Stimulated activated CD4-positive, alpha-beta T cell treated with anti-CD3 and anti-CD28 coated beads, Interleukin-15, amount 100 ng/mL, for 48 hours (primary cell): ENCODE measurements at places on chromosomes 11 and 22.

- no peak for DNase-seq
These were observed 69.1 kb upstream of the SUSD2 start for GRCh38 chr22:24112188-24112587.

- no peak for DNase-seq
These were observed 211.7 kb downstream of the FAM76B start for GRCh38 chr11:95577716-95578460.

- no peak for DNase-seq
These were observed 191 bp upstream of the DEAF1 start for GRCh38 chr11:695288-695537.

DNA sequence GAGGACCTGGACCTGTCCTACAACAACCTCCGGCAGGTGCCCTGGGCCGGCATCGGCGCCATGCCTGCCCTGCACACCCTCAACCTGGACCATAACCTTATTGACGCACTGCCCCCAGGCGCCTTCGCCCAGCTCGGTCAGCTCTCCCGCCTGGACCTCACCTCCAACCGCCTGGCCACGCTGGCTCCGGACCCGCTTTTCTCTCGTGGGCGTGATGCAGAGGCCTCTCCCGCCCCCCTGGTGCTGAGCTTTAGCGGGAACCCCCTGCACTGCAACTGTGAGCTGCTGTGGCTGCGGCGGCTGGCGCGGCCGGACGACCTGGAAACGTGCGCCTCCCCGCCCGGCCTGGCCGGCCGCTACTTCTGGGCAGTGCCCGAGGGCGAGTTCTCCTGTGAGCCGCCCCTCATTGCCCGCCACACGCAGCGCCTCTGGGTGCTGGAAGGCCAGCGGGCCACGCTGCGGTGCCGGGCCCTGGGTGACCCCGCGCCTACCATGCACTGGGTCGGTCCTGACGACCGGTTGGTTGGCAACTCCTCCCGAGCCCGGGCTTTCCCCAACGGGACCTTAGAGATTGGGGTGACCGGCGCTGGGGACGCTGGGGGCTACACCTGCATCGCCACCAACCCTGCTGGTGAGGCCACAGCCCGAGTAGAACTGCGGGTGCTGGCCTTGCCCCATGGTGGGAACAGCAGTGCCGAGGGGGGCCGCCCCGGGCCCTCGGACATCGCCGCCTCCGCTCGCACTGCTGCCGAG, 1.5 kb downstream of the LRFN4 start:
- DNase-seq, result no peak

GRCh38 chr11:37280200-37280599, 682.2 kb upstream of the RAG2 start:
- DNase-seq, result no peak

DNA sequence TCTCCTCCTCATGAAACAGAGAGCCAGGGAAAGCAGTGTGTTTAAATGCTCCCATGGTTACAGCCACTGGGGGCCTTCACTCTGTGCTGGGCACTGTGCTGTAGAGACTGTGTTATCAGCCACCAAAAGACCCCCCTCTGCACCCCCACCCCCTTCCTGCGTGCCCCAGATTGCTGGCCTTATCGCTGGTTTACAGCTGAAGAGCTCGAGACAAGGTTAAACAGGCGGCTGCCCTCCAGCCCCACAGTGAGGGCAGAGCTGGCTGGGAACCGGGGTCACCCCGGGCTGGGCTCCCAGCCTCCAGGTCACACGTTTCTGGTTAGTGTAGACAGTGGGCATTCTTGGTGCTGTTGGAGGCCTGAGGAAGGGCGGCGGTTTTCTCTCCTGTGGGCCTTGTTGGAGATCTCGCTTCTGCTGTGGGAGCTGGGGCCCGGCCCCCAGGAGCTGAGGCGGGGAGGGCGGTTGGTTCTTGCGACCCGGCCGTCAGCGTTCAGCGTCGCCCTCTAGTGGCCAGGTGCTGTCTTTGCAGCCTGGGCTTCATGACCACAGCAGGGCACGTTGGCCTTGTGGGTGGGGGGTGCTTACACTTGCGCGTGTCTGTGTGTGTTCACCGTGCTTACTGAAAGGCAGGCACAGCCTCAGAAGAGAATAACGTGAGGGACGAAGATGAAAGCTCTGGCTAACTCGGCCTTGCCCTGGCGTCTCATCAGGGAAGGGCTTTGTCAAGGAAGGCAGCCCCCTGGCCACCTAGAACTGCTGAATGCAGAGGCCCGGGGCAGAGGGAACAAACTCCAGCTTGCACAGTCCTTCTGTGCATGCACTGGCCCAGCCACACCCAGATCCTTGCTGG, 40.8 kb downstream of the TBC1D22A start:
- peak; percentile 58 for DNase-seq

DNA sequence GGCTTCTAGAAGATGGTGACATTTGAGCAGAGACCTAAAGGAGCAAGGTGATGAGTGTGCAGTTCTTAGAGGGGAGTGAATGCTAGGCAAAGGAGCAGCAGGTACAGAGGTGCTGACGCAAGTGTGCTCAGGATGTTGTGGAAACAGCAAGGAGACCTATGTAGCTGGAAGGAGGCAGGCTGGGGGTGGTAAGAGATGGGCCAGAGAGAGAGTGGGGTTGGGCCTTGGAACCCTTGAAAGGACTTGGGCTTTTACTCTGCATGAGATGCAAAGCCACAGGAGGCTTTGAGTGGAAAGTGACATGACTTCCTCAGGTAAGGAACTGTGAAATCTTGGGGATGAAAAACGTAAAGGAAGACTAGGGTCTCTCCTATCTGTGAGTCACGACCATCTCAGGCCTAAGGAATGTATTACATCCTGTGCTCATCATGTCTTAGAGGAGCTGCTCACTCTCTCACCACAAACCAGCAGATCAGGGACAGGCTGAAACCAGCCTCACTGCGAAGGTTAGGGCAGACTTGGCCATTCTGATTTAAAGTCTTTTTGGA, 65.4 kb downstream of the MICAL2 start:
- DNase-seq, result no peak

- no peak for DNase-seq
These were observed 20.4 kb downstream of the OR56B4 start for GRCh38 chr11:6127881-6128280.

GRCh38 chr11:72577271-72577721, 96.9 kb downstream of the PDE2A start:
- no peak for DNase-seq

- DNase-seq, result no peak
These were observed 591.1 kb downstream of the BRD1 start for GRCh38 chr22:49236541-49237075.

DNA sequence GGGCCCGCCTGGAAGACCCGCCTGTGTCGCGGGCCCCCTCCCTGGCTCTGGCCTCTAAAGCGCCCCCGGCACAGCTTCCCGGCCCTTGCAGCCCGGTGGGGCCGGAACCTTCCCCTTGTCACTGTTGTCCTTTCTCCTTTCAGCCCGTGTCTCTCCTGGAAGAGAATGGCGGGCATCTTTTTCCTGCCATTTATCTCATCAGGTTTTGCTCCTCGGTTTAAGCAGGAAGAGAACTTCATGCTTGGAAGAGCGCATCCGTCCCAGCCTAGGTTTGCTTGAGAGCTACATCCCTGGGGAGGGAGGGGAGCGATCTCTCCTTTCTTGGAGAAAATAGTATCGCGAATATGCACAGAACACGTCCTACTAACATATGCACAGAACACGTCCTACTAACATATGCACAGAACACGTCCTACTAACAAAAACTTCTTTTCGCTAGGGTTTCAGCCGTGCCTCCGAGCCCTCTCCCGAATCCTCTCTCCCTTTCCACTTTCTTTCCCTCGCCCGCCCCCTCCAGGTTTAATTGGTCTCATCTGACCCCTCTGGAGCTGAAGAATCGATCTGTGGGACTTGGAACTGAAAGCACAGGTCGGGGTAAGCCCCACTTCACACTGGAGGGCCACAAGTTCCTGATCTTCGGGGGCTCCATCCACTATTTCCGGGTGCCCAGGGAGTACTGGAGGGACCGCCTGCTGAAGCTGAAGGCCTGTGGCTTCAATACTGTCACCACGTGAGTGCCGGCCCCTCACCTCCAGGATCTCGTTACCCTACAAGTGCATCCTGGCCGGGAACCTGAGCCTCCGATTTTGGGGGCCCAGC, 1.2 kb downstream of the GLB1L3 start:
- DNase-seq, result no peak

GRCh38 chr11:849104-849824, 6.6 kb downstream of the TSPAN4 start:
- no peak for DNase-seq

DNA sequence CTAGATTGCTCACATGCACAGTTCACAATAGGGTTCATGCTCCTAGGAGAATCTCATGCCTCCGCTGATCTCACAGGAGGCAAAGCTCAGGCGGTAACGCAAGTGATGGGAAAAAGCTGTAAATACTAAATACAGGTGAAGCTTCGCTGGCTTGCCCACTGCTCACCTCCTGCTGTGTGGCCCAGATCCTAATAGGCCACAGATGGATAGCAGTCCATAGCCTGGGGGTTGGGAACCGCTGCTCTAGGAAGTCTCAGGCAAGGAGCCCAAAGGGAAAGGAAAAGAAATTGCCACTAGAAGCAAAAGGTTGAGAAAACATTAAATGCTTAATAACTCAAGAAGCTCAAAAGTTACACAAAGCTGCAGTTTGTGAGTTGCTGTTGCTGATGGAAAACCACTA, 3.2 kb upstream of the TRPC6 start:
- DNase-seq, result no peak

DNA sequence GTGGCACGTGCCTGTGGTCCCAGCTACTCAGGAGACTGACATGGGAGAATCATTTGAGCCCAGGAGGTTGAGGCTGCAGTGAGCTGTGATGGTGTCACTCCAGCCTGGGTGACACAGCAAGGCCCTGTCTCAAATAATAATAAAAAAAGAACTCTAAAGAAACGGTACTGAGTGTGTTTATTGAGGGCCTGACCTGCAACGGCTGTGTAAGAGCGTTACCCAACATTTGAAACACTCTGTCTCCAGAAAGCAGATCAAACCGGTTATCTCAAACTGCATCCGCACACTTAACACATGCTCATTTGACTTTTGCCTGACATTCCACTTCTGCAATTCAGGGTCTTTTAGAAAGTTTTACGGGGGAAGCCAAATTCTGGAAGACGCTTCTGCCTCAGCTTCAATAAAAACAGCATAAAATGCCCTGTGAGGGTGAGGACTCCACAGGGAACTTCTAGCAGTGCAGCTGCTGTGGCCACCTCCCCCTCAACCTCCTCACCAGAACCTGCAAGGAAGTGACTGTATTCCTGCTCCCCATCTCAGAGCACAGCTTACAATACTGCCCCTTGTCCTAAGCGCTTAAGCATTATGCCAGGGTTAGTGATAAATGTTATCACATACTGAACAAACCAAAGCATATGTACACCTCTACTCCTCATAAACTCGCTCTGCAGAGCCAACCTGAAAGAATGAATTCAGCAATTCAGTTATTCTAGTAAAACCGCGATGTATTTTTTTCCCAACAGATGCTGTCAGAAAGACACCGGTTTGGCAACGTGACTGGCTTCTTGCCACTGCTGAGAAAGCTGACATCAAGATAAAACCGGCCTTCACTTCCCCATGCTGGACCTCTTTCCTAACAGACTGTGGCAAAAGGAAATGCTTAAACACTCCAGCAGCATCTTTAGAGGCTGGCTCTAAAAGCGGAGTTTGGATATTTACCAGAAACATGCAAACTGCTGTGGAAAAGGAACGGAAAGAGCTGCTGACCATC, 52.2 kb downstream of the PRDM10 start:
- no peak for DNase-seq

- no peak for DNase-seq
These were observed 25.7 kb downstream of the CEP57 start for GRCh38 chr11:95816037-95816436.
